ENCODE measurements at places on chromosomes 4 and X.

- no peak for DNase-seq
Measured at GRCh38 chrX:714131-714530, 83.5 kb downstream of the SHOX start.

GRCh38 chr4:22410645-22411247 lies 105.1 kb downstream of the ADGRA3 start:
- no peak for DNase-seq

GRCh38 chr4:69830560-69831269 lies 29.2 kb downstream of the SULT1E1 start:
- no peak for DNase-seq

DNA sequence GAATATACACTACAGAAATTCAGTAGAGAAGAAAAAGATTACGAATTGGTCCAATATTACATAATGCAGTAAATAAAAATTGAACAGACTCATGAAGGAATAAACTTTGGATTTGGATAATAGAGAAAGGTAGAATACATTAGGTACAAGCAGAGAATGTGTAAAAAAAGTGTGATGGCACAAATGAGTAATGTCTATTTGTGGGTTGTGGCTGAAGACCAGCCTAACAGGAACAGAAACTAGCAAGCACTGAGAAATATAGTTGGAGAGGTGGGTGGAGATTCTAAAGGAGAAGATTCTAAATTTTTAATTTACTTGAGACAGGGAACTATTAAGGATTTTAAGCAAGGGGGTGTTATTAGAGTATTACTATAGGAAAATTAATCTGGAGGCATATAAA lies 15.2 kb upstream of the CLOCK start:
- no peak for DNase-seq

GRCh38 chr4:147768113-147768512 lies 36.2 kb downstream of the ARHGAP10 start:
- DNase-seq = no peak

- DNase-seq = no peak
Measured at GRCh38 chrX:110734894-110735541, 60.6 kb downstream of the CHRDL1 start.

GRCh38 chrX:19624739-19625138 lies 109.4 kb upstream of the MAP3K15 start:
- DNase-seq = no peak

DNA sequence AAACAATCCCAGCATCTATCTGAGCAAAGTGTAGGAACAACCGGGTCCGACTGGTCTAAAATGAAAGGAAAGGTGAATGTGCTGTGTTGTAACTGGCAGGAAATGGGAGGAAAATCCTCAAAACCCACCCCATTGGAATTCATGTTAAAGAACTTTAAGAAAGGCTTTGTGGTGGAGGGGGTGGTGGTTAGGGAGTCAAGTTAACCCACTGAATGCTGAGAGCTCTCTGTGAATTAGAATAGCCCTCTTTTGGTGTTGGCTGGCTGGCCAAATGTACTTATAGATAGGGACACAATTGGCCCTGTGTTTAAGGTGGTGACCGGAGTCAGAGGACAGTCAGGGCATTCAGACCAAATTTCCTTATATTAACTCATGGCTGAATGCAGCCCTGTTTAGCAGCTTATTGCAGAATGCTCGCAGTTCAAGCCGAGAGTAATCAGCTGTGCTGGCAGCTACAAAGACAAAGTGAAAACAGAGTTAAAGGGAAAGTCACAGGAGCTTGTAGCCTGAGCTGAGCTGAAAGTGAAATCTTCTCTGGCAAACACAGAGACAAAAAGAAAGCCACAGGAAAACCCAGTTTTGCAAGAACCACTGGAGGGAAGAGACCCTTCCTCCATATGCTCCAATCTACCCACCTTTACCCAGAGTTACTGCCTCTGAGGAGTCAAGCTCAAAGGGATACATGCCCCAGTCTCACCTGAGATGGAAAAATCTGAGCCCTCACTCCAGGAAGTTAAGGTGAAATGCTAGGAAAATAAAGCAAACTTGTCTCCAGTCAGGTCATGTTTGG lies 38.5 kb upstream of the UGT2B7 start:
- DNase-seq = peak; percentile 39

DNA sequence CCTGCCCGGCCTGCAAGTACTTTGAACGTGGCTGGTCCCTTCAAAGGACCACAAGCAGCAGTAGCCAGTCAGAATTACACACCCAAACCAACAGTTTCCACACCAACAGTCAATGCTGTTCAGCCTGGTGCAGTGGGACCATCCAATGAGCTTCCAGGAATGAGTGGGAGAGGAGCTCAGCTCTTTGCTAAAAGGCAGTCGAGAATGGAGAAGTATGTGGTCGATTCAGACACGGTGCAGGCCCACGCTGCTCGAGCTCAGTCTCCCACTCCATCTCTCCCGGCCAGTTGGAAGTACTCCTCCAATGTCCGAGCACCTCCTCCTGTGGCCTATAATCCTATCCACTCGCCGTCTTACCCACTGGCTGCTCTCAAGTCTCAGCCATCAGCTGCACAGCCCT lies 104.4 kb upstream of the MYOZ2 start:
- no peak for DNase-seq

GRCh38 chr4:56148428-56148827 lies 199.7 kb downstream of the CEP135 start:
- no peak for DNase-seq

- DNase-seq = no peak
Measured at GRCh38 chr4:128810331-128810870, 901 bp downstream of the JADE1 start.

DNA sequence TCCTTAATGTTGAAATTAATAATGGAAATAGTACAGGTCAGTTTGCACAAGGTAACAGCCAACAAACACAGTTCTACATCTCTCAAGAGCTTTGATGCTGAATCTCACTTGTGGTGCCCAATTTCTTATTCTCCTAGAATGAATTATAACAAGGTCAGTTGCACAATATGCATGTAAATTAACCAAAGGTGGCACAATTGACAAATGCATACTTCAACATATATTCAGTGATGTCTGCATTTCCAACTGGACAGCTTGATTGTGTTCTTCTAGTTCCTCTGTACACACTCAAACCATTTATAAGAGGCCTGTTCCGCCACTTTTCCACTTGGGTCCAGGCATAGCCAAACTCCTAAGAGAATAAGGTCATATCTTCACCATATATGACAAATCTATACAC lies 210.3 kb upstream of the EPHA5 start:
- DNase-seq = no peak

GRCh38 chrX:71935476-71935875 lies 24.8 kb downstream of the NHSL2 start:
- DNase-seq = no peak

DNA sequence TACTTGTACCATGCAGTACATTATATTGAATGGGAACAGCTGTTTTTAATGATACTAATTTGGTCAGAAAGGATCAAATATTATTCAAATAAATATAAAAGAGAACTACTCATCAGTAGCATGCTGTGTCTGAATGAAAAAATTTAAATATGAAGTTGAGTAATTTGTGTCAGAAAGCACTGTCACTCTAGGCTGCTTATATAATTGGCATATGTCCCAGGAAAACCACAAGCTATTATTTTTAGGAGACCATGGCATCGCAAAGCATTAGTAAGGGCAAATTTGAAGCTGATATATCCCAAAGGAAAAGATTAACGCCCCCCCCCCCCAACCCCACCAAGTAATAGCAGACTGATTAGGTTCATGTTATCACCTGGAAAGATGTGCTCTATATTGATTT lies 388.5 kb upstream of the SPANXN4 start:
- no peak for DNase-seq

- DNase-seq = no peak
Measured at GRCh38 chr4:58734030-58734674, 1624.0 kb upstream of the IGFBP7 start.

DNA sequence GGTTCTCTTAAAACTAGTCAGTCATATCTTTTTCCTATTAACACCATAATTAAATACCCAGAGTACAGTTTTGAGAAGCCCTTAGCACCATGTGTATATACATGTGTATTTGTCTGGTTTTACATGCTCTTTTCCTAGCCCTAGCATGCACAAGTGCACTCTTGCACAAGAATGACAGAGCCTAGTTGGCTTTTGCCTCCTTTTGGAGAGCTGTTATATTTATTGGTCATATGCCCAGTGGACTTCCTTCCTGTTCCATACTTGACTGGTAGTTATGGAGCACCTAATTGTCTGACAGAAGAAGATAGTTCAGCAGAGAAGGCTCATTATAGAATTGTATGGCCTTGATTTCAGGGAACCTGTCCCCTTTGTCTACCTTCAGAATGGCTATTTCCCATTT lies 155.6 kb downstream of the ARX start:
- DNase-seq = no peak

- no peak for DNase-seq
Measured at GRCh38 chrX:123277347-123277746, 93.3 kb downstream of the GRIA3 start.

DNA sequence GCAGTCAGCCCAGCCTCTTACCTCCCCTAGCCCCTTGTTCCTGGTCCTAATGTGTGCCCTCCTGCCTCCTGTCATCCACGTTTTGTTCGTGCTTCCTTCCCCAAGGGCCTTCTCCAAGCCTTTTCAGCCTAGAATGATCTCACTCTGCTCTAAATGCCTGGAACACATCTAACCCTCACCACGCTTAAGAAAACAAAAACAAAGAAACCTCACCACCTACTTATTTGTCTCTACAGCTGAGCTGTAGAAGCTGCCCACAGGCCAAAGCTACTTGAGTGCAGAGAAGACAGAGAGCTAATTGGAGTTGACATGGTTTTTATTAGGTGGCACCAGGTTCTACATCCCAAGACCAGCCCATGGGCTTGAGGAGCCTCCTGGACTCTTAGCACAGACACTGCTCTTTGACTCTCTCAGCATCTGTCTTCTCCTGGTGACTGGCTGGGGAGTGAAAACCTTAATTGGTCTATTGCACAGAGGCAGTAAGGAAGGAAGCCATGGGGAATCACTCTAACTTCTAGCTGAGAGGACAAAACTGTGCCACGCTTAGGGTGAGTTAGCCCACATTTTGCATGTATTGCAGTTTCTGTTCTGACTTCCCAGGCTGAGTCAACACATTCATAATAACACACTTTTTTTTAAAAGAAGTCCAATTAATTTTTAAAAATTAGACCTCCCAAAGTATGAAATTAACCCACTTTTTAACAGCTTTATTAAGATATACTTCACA lies 52.3 kb upstream of the PDK3 start:
- no peak for DNase-seq
